ENCODE measurements at places on chromosomes 5 and 9.

DNA sequence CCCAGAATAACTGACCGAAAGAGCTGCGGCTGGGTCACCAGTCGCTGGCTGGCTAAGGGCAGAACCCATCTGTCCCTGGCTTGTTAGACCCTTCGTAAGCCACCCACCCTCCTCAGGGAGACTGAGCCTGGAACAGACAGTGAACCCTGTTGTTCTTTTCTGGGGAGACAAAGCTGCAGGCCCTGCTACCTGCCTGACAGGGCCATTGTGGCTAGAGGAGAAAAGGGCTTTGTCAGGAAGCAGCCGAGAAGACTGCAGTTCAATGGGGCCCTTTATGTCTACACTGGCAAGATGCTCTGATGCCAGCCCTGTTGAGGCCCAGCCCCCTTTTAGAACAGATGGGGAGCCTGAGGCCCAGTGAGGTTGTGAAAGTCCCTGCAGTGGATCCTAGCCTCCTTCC is 3.7 kb upstream of the NIPAL4 start:
- no peak for DNase-seq

GRCh38 chr5:93582167-93582462 is 907 bp upstream of the NR2F1 start:
- no peak for DNase-seq

GRCh38 chr5:106966686-106967315 is 703.9 kb downstream of the EFNA5 start:
- no peak for DNase-seq

DNA sequence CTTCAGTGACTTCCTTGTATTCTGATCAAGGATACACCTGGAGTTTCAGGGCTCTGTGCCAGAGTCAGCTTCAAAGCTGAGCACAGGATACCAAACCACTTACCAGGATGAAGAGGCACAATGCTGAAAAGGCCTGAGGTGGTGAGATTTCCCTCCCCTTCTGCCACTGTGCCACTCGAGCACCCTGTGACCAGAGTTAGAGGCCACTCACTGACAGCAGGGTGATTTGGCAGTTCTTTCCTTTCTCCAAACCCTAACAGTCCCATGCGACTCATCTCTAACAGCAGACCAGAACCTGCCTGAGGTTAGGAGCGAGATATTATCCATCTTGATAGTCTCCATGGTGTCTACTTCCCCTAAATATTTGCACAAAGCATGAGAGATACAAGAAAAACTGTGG is 1.8 kb downstream of the PLGRKT start:
- no peak for DNase-seq

- DNase-seq: no peak
Measured at GRCh38 chr5:1214163-1214935, 10.8 kb upstream of the SLC6A18 start.

- peak; percentile 56 for DNase-seq
Measured at GRCh38 chr5:42992088-42992879, 47.8 kb downstream of the ANXA2R start.

GRCh38 chr5:78295035-78295961 is 800 bp upstream of the AP3B1 start:
- peak; percentile 19 for DNase-seq

DNA sequence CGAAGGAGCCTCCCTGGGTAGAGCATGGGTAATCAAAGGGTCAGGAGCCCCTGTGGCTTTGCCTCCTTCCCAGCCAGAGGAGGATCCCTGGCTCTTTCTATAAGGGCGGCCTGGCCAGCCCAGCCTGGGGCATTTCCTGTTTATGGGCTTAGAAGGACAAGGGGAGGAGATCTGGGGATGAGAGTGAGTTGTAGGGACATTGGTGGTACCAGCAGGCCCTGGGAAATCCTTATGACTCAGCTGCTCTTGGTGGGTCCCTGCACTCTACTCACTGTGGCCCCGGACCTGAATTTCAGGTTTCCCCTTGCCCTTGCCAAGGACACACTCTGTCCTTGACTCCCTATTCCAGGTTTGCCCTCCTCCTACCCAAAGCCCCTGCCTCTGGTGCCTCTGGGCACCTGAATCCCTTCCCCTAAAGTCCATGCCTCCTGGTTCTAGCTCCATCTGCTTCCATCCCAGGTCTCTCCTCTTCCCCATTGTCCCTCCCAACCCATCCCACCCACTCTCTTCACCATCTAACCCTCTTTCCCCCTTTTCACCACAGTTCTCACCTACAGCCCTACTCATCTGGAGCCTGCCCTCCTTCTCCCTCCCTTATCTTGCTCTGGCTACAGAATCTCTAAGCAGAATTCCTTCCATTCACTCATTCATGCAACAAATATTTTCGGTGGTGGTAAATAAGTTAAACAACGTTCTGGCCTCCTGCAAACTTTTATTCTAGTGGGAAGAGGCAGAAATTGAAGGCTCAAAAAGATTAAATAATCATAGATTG is 34.9 kb downstream of the PCDH1 start:
- DNase-seq: no peak

Measured in H54 (cell line).